ENCODE measurements at places on chromosomes 1 and 21. TPM values are rescaled to one million over a fixed set of nuclear protein-coding genes. Genes with fewer than 3 reads are reported as not detected.

- peaks cover 22% of the 10 kb centered on the region for H3K4me1 ChIP-seq
- H3K27ac ChIP-seq: peak overlapping the region; percentile 54
- H3K36me3 ChIP-seq: peaks cover 11% of the 10 kb centered on the region
- H3K27me3 ChIP-seq: peaks cover 5% of the 10 kb centered on the region
- DNase-seq: no peak
- peak overlapping the region; percentile 77 for H3K4me3 ChIP-seq
These were observed 28.2 kb downstream of the ATP8B2 start for GRCh38 chr1:154353460-154353904.

The OR14I1 gene
- not detected for total RNA-seq

DNA sequence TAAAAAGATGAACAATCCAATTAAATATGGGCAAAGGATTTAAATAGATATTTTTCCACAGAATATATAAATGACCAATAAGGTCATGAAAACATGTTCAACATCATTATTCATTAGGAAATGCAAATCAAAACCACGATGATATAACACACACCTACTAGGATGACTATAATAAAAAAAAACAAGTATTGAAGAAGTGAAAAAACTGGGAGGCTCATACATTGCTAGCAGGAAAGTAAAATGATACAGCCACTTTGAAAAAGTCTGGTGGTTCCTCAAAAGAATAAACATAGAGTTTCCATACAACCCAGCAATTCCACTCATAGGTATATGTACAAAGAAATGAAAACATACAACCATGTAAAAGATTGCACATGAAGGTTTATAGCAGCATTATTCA lies 75.7 kb upstream of the RAB4A start:
- H3K27me3 ChIP-seq: peaks cover 17% of the 10 kb centered on the region
- H3K4me1 ChIP-seq: peaks cover 13% of the 10 kb centered on the region
- DNase-seq: no peak
- H3K27ac ChIP-seq: no peak overlapping the region
- no peaks in the 10 kb centered on the region for H3K36me3 ChIP-seq

The CCDC27 gene
- total RNA-seq: not detected

- H3K27me3 ChIP-seq: no peaks in the 10 kb centered on the region
- H3K4me1 ChIP-seq: peaks cover 26% of the 10 kb centered on the region
- DNase-seq: no peak
- no peak overlapping the region for H3K27ac ChIP-seq
- H3K4me3 ChIP-seq: no peak overlapping the region
- H3K36me3 ChIP-seq: peaks cover 52% of the 10 kb centered on the region
These were observed 6.5 kb downstream of the C1orf35 start for GRCh38 chr1:228096416-228097332.

GRCh38 chr1:166858726-166859419 lies 17.2 kb downstream of the TADA1 start:
- peaks cover 8% of the 10 kb centered on the region for H3K4me1 ChIP-seq
- peaks cover 56% of the 10 kb centered on the region for H3K36me3 ChIP-seq
- no peaks in the 10 kb centered on the region for H3K27me3 ChIP-seq
- DNase-seq: no peak

GRCh38 chr21:21018821-21019220 lies 20.6 kb downstream of the NCAM2 start:
- H3K4me1 ChIP-seq: no peaks in the 10 kb centered on the region
- no peaks in the 10 kb centered on the region for H3K27me3 ChIP-seq
- no peak overlapping the region for H3K4me3 ChIP-seq
- no peak overlapping the region for H3K27ac ChIP-seq

The SPOCD1 gene
- total RNA-seq: not detected
